ENCODE measurements at places on chromosomes 5 and 9.

GRCh38 chr5:12623408-12623807, 719.2 kb upstream of the CTNND2 start:
- no peak for DNase-seq

GRCh38 chr9:3879726-3880505, 354.1 kb upstream of the RFX3 start:
- no peak for DNase-seq

DNA sequence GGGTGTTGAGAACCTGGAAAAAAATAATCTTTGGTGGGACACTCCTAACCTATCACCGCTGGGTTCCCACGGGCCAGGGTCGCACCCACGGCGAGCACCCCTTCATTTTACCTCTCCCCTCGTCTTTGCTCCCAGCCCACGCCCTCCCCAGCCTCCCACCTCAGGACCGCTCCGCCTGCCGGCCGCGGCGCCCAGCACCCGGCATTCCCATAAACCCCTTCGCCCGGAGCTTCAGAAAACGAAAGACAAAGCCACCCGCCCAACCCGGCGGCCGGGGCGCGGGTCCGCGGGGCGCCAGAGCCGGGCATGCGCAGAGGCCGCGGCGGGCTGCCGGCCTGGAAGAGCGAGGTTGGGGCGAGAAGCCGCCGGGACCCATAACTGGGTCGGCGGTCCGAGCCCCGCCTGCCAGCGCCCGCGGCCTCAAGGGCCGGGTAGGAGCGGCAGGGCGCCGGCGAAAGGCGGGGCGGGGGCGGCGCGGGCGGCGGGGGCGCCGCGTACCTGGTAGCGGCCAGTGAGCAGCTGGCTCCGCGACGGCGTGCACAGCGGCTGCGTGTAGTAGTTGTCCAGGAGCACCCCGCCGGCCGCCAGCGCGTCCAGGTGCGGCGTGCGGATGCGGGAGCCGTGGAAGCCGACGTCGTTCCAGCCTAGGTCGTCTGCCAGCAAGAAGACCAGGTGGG, 533 bp downstream of the ARSB start:
- peak; percentile 87 for DNase-seq

DNA sequence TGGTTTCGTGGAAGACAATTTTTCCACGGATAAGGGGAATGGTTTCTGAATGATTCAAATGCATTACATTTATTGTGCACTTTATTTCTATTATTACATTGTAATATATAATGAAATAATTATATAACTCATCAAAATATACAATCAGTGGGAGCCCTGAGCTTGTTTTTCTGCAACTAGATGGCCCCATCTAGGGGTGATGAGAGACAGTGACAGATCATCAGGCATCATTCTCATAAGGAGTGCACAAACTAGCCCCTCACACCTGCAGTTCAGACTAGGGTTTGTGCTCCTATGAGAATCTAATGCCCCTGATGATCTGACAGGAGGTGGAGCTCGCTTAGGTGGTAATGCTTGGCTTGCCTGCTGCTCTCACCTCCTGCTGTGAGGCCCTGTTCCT, 6.4 kb downstream of the ISCA1 start:
- no peak for DNase-seq

DNA sequence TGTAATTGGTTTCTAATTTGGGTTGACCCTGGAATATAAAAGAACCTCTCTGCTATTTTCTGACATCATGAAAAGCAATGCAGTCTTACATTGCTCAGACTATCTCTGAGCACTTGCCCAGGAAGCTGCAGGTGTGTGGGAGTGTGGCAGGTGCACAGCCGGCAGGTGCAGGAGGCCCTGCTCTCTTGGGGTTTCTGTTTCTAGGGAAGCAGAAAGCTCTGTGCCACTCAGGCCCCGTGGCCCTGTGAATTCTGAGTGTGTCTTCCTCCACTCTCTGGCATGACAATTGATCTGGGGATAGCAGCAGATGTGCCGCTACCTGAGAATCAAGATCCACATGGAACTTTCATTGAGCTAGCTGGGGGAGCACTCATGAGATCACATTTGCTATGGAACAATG, 45.7 kb upstream of the IRX2 start:
- DNase-seq, result no peak

- DNase-seq, result no peak
Measured at GRCh38 chr9:135463140-135463539, 16.4 kb upstream of the PPP1R26 start.

DNA sequence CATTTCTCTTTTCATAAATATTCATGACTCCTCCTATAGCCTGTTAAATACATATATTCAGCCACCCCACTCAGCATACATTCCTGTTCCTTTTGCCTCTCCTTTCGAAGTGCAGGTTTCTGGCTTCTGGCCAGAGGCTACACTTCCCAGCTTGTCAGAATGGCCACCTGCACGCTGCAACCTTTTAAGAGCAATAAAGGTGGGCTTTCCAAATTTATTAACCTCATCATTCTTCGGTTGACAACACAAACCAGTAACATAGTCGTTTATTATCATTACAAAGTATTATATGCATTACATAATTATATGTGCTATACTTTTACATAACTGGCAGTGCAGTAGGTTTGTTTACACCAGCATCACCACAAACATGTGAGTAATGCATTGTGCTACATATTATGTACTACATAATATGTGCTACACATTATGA, 16.5 kb upstream of the TMEM171 start:
- DNase-seq, result no peak

- no peak for DNase-seq
Measured at GRCh38 chr9:14087576-14087975, 226.4 kb downstream of the NFIB start.

DNA sequence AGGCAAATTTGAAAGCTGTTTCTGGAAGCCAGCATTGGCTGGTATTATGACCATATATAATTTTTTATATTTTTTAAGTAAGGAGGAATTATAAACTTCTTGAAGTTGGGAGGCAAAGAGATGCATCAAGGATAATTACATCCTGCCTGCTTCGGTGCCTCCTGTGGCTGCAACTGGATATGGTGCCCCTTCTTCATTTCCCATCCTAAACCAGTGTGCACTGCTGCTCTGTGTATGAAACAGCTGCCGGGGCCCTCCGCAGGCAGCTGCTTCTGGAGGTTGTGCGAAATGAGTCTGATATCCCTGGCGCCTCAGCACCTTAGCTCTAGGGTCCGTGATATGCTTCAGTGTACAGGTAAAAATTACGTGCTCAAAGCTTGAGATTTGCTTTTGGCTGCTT, 304.2 kb downstream of the ENC1 start:
- no peak for DNase-seq

DNA sequence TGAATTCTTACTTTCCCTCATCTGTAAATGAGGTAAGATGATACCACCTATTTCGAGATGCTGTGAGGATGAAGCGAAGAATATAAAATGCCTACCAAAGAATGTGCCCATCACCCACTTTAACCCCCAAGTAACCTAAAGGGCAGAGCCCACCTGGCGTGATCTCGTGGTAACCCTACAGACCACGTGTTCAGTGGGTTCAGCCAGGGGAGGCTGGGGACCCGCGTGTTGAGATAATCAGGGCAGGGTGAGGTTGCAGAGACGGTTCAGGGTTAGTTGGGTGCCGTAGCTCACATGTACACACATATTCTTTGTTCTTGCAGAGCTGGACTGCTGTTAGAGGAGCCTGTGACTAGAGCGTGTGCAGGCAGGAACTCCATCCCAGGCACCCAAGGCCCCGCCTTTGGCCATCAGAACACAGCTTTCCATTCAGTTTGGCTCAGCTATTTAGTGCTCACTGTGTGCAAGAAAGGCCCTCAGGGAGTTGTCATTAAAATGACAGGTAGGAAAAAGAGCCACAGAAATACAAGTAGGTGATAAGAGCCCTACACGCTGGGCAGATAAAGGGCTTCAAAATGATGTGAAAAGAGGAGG, 56.5 kb upstream of the HAND1 start:
- no peak for DNase-seq

DNA sequence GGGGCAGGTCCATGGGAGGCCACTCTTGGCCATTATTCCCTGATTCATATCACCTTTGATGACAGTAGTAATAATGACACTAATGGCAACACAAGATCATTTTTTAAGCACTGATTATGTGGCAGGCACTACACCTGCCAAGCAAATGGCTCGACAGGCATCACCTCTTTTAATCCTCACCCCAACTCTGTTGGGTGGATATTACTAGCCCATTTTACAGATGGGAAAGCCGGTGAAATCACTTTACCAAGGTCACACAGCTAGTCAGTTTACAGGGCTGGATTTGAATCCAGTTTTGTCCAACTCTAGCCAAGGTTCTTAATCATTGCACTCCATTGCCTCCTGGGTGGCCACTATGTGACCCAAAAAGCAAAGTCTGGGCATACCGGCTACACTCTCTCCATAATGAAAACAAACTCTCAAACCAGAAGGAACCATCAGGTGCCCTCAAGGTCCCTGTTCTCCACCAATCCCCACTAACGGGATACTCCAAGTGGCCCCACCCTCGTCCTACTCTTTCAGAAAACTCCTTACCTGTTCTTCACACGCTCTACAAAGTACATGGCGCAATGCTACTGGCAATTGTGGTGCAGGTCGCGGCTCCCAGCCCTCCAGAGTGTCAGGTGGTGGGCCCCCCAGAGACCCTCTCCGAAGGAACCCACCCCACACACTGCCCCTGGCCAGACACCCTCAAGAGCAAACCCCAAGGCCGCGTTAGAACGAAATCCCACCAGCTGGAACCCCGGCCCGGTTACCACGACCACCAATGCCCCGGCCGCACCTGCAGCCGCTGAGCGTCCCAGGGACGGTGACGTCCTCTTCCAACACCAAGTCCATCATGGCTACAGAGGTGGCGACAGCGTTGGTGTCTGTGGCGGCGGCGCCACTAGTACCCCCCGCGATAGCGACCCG, 572 bp downstream of the CDK5RAP2 start:
- DNase-seq, result no peak

GRCh38 chr9:5608298-5609225, 20.3 kb upstream of the RIC1 start:
- no peak for DNase-seq

- DNase-seq, result no peak
Measured at GRCh38 chr5:133924221-133924920, 44.1 kb downstream of the C5orf15 start.

DNA sequence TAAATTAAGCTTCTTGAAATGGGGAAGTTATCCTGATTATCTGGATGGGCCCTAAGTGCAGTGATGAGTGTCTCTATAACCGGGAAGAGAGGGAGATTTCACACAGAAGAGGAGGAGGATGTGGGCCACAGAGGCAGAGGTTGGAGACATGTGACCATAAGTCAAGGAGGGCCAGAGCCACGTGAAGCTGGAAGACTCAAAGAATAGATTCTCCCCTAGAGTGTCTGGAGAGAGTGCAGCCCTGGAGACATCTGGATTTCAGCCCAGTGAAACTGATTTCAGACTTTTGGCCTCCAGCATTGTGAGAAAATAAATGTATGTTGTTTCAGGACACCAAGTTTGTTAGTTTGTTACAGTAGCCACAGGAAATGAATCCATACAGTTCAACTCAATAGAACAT, 442.9 kb downstream of the NTRK2 start:
- no peak for DNase-seq

DNA sequence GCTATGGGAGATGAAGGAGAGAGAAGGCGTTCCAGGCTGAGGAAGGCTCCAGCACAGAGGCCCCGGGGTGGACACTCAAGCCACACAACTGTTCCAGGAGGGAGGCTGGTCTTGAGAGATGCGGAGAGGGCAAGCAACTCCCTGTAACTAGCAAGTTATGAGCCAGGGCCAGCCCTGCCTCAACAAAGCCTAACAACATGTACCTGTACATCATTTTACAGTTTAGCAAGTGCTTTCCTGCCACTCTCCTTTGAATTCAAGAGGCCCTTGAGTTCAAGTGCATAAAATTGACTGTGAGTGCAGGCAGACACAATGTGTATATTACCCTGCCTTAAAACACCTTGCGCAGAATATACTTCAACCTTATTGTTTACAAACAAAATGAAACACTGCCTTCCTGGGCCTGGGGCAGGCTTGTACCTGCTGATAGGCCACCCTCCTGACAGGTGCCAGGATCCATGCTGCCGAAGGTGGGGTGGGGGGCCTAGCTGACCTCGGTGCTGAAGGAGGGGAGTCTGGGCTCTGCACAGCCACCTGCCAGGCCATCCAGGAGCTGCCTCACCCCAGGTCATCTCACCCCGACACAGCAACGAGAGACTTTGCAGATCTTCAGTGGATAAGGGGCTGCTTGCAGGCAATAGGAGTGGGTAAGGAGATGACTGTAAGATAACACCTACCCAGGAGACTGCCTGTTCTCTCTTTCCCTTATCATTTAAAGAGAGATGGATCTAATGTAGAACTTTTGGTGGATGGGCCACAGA, 80.0 kb downstream of the PPARGC1B start:
- DNase-seq, result no peak

GRCh38 chr5:15983392-15983791, 196.2 kb downstream of the MARCHF11 start:
- DNase-seq, result no peak

DNA sequence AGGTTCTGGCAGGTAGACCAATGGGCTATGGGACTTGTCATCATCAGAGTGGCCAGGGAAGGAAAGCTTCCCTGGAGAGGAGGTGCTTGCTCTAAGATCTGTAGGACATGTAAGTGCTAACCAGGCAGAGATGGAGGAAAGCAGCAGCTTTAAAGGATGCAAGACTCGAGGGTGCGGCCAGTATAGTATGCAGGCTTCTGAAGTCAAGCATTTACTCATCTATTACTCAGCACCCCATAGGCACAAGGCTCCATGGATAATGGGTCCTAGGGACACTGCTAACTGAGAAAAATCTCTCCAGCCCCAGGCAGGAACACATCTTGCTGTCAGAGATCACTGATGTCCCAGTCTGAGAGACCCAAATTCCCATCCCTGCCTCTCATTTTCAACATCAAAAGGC, 49.7 kb downstream of the WWC1 start:
- no peak for DNase-seq

- DNase-seq, result no peak
Measured at GRCh38 chr5:145210020-145210419, 625.1 kb downstream of the PRELID2 start.

DNA sequence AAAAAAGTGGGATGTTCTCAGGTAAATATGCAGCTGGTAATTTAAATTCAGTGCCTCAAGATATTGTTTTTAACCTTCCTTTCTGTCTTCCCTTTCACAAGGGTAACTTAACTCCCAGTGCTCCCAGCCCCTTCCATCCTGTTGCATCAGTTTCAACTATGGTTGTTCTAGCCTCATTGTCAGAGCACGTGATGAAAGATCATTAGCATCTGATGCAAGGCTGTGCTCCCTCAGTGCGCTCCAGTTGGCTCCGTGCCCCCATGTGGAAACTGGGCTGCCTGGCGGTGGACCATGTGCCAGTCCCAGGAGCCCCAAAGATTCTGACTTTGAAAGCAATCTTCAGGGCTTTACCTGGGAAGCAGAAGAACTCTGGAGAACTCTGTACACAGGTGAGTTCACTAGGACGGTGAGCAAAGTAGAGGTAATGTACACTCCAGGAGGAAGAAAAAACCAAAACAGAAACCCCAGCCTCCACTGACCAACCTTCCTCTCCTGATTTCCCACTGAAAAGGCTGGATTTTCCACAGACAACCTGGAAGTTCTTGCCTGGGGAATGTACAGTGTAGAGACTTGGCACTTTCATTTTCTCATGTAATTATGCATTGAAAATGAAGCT, 96.9 kb downstream of the SLC1A3 start:
- DNase-seq, result peak; percentile 53

DNA sequence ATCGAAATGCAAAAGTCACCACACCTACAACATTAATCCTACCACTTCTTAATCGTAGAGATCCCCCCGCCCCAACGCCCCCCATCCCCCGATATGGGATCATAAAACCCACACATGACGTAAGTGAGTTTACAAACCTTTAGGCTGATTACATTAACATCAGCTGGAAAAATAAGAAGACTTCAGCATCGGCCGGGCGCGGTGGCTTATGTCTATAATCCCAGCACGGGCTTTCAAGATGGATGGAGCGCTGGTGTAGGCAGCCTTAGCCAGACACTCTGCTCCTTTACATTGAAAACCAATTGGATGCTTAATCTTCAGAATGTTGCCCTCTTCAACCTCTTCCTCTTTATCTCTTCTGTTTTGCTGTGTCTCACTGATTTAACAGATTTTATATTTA, 1376.0 kb downstream of the MAT2B start:
- DNase-seq, result no peak
